ENCODE measurements at places on chromosomes 1 and 21. TPM values are rescaled to one million over a fixed set of nuclear protein-coding genes. Genes with fewer than 3 reads are reported as not detected.
A peak's percentile ranks its signal among the peaks of the same experiment; 100 is the strongest.

Gene BATF3
- 0.29 TPM for total RNA-seq

Gene TMEM200B
- not detected for total RNA-seq

Gene MTMR11
- 1.5 TPM for total RNA-seq

Gene XCL2
- not detected for total RNA-seq

Gene MYOM3
- not detected for total RNA-seq

Gene HCRTR1
- total RNA-seq, result not detected

Gene PBX1
- total RNA-seq, result 1.8 TPM

Gene RUNX3
- total RNA-seq, result 87.1 TPM

Gene SMIM1
- 2.8 TPM for total RNA-seq

GRCh38 chr1:160427625-160428024 lies 27.3 kb downstream of the VANGL2 start:
- DNase-seq, result no peak

- peak; percentile 57 for DNase-seq
Observed at GRCh38 chr1:66253330-66253921, 280.5 kb upstream of the SGIP1 start.

DNA sequence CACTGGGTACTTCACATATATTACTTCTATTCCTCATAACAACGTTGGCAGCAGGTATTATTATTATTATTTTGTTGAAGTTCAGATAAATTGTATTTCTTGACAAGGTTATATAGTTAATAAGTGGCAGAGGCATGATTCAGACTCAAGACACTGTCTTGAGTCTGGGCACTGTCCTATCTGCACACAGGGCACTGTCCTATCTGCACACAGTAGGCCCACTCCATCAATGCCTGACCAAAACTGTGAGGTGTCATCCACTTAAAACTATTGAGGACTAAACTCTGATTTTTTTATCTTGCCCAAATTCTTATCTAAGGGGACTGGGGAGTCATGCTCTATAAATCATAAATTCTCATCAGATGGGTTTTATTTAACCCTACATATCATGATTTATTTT lies 23.8 kb upstream of the IER5 start:
- DNase-seq, result no peak

DNA sequence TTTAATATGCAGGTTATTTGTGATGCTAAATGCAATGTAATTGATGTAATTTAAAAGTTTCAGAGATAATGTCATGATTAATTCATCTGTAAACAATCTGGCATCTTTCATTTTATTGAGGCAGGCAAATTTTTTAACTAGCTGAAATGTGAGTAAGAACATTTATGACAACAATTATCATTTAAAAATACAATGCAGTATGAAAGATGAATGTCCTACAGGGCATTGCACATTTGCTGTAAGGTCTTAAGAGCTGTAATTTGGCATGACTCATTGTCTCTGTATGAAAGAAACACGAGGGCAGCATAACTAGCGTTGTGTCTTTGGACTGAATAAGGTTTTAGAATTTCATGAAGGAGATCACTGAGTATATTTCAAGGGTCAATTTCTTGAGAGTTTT lies 642.8 kb downstream of the PLA2G4A start:
- DNase-seq, result no peak

DNA sequence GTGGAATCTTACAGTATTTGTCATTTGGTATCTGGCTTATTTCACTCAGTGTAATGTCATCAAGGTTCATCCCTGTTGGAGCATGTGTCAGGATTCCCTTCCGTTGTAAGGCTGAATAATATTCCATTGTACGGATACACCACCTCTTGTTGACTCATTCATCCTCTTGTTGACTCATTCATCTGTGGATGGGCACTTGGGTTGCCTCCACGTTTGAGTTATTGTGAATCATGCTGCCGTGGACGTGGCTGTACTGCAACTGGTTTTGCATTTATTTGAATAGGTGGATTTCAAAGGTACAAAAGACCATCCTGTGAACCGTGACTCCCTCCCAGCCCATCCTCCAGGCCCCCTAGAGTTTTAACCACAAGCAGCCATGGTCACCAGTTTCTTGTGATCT lies 11.9 kb upstream of the TCP10L start:
- DNase-seq, result no peak

DNA sequence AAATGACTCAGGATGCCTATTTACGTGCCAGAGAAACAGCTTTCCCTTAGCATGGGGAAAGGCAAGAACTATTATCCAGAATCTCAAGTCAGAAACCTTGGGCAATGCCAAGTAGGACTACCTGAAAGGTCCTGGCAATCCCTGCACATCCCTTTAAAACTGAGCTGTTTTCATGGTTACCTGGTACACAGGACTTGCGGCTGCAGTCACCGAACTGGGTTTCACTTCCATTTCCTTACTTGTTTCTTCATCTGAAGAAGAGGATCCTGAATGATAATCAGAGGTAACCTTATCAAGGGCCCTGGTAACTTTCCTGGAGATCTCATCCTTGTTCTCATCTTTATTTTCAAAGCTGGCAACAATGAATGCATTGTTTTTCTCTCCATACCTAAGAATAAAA lies 14.3 kb downstream of the BTG3 start:
- no peak for DNase-seq

GRCh38 chr1:222592171-222592570 lies 2.4 kb upstream of the TAF1A start:
- DNase-seq, result no peak

DNA sequence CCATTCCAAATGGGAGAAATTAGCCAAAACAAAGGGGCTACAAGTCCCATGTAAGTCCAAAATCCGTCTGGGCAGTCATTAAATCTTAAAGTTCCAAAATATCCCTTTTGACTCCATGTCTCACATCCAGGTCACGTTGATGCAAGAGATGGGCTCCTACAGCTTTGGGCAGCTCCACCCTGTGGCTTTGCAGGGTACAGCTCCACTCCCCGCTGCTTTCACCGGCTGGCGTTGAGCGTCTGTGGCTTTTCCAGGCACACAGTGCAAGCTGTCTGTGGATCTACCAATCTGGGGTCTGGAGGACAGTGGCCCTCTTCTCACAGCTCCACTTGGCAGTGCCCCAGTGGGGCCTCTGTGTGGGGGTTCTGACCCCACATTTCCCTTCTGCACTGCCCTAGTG lies 130.2 kb downstream of the TPR start:
- no peak for DNase-seq

- DNase-seq, result no peak
Observed at GRCh38 chr1:99638853-99639252, 7.1 kb upstream of the PALMD start.

DNA sequence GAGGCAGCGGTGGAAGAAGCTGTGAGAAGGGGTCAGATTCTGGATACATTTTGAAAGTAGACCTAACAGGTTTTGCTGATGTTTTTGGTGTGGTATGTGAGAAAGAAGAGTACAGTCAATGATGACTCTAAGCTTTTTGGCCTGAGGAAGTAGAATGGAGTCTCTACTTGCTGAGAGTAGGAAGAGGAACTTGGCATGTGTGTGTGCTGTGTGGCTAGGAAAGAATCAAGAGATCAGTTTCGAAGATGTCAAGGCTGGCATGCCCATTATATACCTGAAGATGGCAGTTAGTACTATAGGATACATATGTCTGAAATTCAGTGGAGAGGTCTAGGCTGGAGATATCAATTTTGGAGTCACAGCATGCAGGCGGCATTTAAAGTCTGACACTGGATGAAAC lies 64.4 kb downstream of the MAB21L3 start:
- DNase-seq, result no peak

- DNase-seq, result no peak
Observed at GRCh38 chr1:221832617-221833016, 90.7 kb upstream of the DUSP10 start.

GRCh38 chr1:109296782-109297181 lies 10.0 kb downstream of the MYBPHL start:
- no peak for DNase-seq

DNA sequence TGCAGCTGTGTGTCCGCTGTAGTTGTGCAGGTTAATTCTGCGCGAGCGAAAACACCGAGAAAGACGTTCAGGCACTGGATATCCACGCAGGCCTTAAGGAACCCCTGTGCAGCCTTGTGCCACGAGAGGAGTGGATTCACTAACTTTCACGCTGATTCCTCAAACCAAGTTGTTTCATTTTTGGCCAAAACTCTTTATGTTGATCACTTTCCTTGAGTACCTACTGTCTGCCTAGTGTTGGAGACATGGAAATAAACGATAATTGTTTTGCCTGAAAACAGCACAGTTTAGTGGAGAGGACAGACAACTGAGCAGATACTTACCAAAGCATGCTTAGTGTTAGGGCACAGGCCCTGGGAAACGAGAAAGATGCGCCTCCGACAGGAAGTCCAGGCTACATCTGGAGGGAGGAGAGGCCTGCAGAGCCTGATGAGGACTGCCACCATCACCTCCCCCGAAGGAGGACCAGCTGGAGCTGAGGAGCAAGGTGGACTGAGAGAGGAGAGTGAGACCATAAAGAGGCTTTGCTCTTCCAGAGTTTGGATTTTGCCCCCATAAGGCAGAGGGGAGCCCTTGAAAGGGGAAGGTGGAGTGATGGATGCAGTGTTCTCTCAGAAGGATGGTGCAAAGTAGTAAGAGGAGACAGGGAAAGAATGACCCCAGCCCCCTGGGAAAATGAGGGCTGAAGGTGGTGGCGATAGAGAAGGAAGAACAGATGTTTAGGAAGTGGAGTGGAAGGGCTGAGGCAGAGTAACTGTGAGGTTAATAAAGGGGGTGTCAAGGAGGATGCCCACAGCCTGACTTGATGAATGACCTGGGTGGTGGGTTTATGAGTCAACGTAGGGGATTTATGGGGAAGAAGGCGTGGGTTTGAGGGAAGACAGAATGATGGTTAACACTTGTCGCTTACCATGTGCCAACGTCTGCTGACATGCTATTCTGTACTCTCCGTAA lies 956 bp upstream of the SCAF4 start:
- no peak for DNase-seq
